ENCODE measurements at places on chromosomes 3 and 15. TPM values are rescaled to one million over a fixed set of nuclear protein-coding genes. Genes with fewer than 3 reads are reported as not detected.

Gene POPDC2
- total RNA-seq: 1.1 TPM

Gene CIB2
- total RNA-seq: 1.5 TPM

GRCh38 chr3:45409921-45410320 is 21.5 kb downstream of the LARS2 start:
- no peak overlapping the region for H3K27ac ChIP-seq
- no peak for DNase-seq
- H3K4me1 ChIP-seq: no peaks in the 10 kb centered on the region
- peaks cover 8% of the 10 kb centered on the region for H3K36me3 ChIP-seq
- no peaks in the 10 kb centered on the region for H3K27me3 ChIP-seq

DNA sequence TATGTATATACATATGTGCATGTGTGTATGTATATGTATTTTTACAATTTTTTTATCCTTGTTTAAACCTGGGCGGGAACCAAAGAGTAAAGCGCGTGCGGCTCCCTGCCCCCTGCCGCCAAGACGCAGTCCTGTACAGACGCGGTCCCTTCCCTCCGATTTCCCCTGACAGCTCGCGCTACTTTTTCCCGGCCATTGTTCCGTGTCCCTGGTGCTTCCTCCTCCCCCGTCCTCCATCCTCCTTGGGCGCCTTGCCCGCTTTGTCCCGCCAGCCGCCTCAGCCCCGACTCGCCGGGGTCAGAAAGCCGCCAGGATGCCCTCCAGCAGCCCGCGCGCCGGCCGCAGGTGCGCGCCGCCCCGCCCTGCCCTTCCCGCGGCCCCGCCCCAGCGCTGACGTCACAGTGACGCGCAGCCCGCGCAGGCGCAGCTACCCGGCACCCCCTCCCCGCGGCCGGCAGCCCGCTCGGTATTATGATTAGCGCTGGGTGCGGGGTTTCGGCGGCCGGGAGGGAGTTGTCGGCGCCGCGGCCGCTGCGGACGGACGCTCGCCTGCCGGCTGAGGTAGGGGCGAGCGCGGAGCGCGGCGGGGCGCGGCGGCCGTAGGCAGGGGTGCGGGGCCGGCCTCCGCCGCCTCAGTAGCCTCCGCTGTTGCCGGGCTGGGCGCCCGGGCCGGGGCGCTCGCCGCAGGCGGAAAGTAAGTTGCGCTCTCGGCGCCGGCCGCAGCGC is at the start of gene SNRK:
Gene SNRK (plus strand): TSS at position 426 of the 726 bp plus-strand sequence. CDS start 16,664 bp downstream, outside the sequence.
- H3K27me3 ChIP-seq: peaks cover 18% of the 10 kb centered on the region
- peaks cover 4% of the 10 kb centered on the region for H3K36me3 ChIP-seq
- peaks cover 22% of the 10 kb centered on the region for H3K4me1 ChIP-seq
- H3K4me3 ChIP-seq: peak within 1 kb of the TSS; percentile 82

- H3K4me3 ChIP-seq: no peak overlapping the region
- no peaks in the 10 kb centered on the region for H3K27me3 ChIP-seq
- no peak overlapping the region for H3K27ac ChIP-seq
- no peaks in the 10 kb centered on the region for H3K4me1 ChIP-seq
- no peaks in the 10 kb centered on the region for H3K36me3 ChIP-seq
Measured at GRCh38 chr3:41698898-41699297, 263.0 kb downstream of the ULK4 start.
